ENCODE measurements at places on chromosomes 2 and 18. TPM values are rescaled to one million over a fixed set of nuclear protein-coding genes. Genes with fewer than 3 reads are reported as not detected.

Gene NEB
- total RNA-seq: 79.5 TPM

Gene KCNE4
- total RNA-seq: 22.0 TPM

Gene M1AP
- total RNA-seq: 0.21 TPM

Gene SH2D6
- total RNA-seq: not detected

Gene VWA3B
- 0.48 TPM for total RNA-seq

Gene IL36G
- not detected for total RNA-seq

Gene CFAP65
- total RNA-seq: not detected

Gene DPP4
- total RNA-seq: 44.1 TPM

GRCh38 chr2:180990337-180990736, 9.9 kb downstream of the UBE2E3 start:
- DNase-seq: no peak

GRCh38 chr18:52937840-52938239, 597.8 kb downstream of the DCC start:
- DNase-seq: no peak

GRCh38 chr2:63673865-63674533, 85.2 kb downstream of the MDH1 start:
- DNase-seq: no peak

- DNase-seq: no peak
These were observed 1.5 kb downstream of the CNRIP1 start for GRCh38 chr2:68317971-68318913.

DNA sequence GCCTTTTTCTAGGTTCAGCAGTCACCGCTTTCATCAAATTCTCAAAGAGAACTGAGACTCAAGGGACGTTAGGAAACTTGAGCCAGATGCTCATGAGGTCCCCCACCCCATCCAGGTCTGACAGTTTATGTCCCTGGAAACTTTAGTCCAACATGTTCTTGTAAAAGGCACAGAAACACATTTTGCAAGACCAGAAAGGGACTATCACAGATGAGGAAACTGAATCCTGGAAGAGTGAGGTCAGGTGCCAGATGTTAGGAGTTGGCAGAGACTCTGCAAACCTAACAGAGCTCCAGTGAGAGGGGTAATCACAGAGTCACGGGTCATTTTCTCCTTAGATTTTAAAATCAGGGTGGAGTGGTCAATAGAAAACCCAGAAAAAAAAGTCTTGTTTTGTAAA, 76.6 kb downstream of the RDH14 start:
- no peak for DNase-seq

- no peak for DNase-seq
These were observed 38.2 kb downstream of the NDC80 start for GRCh38 chr18:2609604-2610003.

DNA sequence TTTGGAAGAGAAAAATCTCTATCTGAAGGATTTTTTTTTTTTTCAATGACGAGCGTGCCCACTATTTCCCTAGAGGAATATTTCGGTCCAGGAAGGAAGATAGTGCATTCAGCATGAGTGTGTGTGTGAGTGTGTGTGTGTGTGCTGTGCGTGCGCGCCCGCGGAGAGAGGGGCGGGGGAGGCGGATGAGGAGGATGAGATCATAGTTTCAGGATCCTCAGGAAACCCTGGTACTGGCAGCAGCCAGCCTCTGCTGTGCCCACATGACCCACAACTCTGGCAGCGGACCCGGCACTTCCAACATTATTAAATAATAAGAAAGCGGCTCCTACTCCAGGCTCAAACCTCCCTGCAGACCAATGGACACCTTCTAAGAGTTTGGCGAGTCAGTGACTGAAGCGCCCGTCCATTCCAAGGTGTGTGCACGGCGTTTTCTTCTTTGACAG, 217.0 kb upstream of the DTNA start:
- DNase-seq: peak; percentile 43

- no peak for DNase-seq
These were observed 211.7 kb downstream of the GLI2 start for GRCh38 chr2:120947327-120947726.

- DNase-seq: peak; percentile 56
These were observed 48.1 kb downstream of the TMEM185B start for GRCh38 chr2:120174963-120175581.

DNA sequence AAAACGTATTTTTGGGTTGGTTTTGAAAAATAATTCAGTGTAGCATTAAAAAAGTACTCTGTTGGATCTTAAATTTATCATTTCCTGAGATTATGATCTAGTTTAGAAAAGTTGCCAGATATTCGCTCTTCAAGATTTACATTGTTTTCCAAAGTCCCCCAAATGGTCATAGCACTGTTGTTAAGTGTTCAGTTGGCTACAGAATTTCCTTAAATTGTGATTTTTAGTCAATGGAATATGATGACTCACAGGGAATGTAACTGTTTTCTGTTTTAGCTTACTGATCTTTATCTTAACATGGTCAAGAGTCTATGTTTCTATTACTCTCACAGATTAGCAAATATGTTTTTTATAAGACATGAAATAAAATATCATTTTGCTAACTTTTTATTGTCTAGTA, 23.2 kb downstream of the PLCL1 start:
- DNase-seq: no peak

DNA sequence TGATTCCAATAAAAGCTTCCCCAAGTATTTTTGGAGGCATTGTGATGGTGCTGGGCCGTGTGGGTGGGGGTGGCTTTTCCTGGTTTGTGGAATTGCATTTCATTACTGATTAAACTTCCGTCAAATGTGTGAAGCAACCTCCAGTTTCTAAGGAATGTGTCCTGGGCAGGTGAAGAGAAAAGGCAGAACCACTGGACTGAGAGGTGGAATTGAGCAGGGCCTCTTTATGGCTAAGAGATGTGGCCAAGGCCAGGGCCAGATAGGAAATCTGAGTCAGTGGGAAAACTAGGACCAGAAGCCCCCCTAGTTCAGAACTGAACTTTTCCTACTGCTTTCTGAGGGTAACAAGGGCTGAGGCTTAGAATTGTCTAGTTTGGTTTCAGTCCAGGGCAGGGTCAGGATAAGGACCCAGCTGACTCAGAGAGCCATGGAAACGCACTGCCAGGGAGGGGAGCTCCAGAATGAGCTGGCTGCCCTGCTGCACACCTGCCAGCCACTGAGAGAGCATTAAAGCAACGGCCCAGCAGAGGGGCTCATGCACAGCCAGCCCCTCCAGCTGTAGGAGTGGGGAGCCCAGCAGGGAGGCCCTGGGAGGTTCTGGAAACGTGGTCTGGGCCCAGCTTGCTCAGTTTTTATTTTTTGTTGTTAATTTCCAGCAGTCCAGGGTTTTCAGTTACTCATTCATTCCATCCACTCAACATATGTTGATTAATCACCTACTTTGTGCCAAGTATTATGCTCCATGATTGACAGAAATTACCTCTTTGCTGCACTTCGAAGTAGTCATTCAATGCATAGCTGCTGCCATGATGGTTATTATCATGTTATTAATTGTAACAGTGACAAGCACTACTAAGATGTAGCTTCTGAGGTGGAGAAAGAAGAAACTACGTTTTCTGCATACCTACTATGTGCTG, 156.1 kb downstream of the MSH2 start:
- no peak for DNase-seq

DNA sequence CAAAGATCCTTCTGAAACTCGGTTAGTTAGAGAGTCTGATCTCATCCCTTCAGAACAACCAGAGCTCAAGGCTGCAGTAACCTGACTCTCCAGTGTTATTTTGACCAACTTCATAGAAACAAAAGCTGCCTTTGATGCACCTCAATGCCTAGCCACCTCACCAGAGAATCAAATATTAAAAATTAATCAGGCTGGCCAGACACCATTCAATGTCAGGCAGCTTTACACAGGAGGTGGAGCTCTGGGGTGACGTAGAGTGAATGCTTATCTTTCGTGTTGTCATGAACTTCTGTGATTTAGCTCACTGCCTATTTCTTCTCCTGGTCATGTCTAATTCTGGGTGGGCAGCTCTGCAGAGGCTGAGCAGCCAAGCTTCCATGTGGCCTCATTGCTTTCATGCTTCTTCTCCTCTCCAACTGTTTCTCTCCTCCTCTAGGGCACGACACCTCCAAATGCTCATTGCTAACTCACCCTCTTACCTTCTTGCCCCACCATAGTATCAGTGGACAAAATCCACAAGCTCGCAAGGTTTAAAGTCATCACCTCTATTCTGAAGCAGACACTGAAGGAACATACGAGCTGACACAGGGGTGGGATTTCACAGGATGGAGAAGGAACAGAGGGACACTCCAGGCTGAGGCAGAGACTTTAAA, 39.4 kb downstream of the AAK1 start:
- DNase-seq: no peak

DNA sequence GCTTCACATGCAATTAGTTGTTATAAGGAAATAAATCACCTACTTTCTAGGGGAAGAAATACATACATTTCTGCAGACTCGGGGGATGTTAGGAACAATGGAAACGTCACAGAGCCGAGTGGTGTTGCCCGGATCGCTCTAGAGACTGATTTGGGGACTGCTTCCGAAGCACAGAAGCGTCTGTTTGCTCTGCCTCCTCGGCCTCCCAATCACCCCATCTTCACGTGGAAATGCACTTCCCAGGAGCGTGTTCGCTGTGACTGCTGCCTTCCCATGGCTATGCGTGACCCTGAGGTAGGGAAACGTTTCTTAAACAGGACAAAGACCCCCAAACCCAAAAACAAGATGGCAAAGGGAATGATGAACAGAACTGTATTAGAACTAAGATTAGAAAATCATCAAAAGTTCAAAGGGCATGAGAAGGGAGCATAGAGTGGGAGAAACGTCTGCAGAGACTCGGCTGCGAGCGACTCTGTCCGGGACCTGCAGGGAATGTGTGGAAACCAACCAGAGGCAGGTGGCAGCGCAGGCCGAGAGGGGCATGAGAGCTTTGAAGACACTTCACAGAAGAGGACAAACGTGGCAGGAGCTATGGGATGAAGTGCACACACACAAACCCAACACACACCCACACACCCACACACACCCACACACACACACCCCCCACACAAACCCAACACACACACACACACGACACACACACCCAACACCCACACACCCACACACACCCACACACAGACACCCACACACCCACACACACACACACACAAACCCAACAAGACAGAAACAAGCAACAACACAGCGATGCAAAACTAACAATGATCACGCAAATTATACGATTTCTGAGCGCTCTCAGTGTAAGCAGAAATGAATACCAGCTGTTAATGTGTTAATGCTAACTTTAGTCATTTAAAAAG, 41.3 kb downstream of the RTP5 start:
- DNase-seq: no peak

GRCh38 chr18:7290077-7290476, 59.2 kb downstream of the LRRC30 start:
- DNase-seq: no peak

DNA sequence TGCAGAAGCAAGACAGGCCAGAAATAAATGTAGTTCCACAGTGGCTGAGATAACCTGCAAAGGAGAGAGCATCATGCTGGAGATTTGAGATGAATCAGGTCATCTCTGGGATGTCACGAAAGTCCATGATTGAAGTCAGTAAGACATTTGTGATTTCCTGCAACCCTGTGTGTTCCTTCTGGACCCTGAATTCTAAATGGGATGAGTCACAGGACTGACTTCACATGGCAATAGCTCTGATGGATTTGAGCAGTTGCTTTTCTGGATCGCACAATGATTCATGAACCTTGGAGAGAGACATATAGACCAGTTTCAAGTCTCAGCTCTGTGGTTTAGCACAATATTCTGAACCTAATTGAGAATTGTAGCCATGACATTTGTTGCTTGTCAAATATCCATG, 102.9 kb downstream of the TSN start:
- DNase-seq: no peak

- DNase-seq: no peak
These were observed 257.3 kb upstream of the SESTD1 start for GRCh38 chr2:179521944-179522343.

DNA sequence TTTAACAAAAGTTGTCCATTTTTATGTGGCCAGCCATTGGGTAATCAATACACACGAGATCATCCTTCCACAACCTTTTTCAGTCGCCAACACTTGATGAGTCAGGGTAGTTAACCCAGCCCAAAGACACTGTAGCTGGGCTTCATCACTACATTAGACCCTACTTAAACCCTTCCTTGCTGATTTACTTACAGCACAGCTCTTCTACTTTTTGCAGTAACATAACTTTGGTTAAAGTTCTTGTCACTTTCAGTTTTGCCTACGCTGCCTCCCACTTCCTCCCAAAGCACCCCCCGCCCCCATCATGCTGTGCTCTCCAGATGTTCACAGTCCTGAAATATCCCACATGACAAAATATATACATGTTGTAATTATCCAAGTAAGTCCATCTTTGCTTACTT, 103.6 kb downstream of the CDK15 start:
- DNase-seq: peak; percentile 53

All from urinary bladder (tissue), 4 donors.